Muscle of arm (tissue), 14 donors: ENCODE measurements at places on chromosomes 5 and 9.

DNA sequence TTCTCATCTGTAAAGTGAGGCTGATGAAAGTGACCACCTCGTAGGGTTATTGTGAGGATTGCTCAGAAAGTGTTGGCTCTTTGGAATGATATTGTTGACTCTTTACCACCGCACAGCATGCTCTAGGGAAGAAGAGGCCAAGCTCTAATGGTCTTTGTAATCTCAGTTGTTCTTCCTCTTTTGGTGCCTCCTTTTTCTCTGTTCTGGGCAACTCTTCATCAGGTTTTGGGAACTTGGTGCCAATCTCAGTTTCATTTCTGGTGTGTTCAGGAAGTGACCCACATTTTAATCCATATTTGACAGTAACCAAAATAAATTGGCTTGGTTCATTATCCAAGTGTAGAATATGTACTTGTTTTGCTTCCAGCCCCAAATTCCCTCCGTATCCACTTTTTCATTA lies 25.1 kb downstream of the ARHGAP26 start:
- no peak for DNase-seq

DNA sequence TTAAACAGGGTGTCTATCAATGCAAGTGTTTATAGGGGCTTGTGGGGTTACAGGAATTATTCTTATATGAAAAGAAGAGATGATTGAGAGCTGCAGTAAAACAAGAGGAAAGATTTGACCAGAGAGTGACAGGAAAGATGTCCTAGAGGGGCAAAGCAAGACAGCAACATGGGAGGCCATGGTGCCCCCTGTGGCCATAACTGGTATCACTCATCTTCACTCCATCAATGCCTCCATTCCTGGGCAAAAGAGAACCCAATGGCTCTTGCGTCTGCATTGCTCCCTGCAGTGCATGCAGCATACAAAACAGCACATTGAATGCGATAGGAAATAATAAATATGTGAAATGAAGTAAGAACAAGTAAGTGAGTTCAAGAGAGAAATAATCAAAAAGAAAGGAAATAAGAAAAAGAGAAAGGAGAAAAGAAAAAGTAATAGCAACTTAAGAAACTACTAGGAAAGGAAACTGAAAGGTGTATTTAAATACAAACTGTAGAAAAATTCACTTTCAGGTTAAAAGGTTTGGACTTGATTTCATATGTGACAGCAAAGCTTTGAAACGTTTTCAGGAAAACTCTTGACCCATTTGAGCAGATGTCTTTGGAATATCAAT lies 206.6 kb downstream of the SEMA5A start:
- DNase-seq: no peak

DNA sequence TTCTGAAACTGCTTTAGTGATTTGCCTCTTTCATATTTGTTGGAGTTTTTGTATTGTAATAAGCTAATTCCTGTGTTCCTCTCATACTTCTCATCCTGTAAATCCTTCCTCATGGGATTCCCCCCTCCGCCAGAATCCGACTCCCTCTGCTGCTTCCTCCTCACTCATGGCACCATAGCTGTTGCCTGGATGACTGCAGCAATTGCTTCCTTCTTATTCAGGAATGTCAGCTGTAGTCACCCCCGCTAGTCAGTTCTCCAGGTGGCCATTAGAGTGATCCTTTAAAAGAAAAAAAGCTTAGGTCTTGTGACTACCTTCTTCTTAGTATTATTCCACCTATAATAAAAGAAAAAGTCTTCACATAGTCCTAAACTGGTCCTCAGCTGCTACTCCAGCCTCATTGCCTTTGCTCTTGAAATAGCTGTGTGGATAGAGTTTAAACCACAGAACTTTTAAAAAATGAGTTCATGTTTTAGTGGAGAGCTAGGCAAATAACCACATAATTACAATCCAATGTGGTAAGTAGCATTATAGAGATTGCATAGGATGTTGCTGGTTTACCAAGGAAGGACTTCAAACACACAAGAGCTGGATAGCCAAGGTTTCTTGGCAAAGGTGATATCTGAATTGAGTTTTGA lies 227.3 kb downstream of the KDM4C start:
- DNase-seq: no peak

DNA sequence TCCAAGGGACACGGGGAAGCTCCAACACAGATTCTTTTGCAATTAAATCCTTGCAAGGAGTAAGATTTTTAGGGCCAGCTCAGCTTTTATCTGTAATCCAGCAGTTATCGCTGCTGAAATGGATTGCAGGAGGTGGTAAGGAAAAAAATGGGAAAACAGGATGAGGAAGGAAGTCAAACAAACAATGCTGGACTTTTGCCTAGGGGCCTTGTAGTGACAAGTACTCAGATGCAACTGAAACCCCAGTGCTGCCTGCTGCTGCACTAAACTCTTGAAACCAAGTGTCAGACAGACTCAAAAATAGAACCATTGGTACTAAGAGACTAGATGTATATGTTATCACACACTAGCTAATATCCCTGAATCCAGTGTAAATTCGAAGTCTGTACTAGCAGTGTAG lies 309.2 kb downstream of the CTNND2 start:
- DNase-seq: no peak

DNA sequence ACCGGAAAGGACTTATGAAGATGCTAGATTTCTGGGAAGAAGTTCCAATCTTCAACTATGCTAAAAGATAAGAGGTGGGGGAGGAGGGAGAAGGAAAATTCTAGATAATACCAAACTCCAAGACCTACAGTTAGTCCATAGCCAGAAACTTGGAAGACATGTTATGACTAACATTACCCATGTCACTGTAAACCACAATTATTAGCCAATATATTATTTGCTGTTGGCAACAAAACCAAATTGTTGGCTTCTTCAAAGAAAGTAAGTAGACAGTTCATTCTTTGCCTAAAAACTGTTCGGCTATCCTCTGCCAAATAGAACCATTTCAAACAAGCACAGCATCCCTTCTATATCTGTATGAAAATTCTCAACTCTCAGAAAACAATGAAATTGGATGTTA lies 25.1 kb downstream of the PRLR start:
- DNase-seq: no peak

GRCh38 chr9:114433720-114434255 lies 46.0 kb upstream of the AKNA start:
- no peak for DNase-seq

DNA sequence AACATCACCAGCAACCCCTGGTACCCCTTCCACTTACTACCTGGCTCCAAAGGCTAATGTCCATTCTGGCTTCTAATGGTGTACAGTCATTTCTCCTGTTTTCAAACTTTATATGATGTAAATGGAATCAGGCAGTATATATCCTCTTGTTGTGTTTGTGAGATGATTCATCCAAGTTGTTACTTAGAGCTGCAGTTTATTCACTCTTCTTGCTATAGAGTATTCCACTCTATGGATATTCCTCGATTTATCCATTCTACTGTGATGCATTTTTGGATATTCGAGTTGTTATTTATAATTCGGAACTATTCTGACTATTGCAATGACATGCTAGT lies 32.4 kb downstream of the IRF1 start:
- DNase-seq: no peak

DNA sequence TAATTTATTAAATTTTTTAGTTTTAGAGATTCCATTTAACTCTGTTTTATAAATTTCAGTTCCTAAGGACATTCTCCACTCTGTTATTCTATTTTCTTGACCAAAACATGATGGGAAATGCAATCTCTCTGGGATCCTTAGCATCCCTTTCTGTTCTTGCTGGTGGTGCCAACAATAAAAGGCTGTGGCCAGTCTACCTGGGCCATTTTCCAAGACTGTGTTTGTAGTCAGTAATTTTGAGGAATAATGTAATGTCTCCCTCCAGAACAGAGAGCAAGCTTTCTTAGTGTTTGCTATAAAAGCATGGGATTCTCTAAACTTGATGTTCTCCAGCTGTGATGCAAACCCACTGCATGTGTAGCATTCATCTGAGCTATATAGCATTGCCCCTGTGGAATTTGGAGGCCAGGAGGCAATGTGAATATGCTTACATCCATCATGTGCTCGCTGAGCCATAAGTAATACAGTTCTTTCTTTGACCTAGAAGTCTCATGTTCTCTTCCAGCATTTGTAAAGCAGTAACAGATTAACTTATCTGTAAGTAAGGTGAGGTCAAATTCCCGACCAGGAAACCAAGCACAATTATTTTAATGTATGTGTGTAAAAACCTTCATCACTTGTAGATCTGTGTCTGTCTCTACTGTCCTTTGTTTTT lies 211.5 kb upstream of the TAS2R1 start:
- DNase-seq: no peak

DNA sequence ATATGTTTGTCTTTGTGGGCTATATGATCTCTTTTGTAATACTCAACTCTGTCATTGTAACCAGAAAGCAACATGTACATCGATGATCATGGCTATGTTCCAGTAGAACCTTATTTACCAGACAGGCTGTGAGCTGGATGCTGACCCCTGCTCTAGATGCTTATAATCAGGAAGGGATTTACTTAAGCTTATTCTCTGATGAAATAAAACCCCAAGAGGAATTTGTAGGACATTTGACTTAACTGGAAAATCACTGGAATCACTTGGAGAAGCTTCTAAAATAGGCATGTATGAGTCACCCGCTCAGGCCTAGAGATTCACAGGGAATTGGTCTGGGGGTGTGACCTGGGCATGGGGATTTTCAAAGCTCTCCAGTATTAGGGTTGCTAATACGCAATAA lies 285.8 kb upstream of the ZNF608 start:
- DNase-seq: no peak

DNA sequence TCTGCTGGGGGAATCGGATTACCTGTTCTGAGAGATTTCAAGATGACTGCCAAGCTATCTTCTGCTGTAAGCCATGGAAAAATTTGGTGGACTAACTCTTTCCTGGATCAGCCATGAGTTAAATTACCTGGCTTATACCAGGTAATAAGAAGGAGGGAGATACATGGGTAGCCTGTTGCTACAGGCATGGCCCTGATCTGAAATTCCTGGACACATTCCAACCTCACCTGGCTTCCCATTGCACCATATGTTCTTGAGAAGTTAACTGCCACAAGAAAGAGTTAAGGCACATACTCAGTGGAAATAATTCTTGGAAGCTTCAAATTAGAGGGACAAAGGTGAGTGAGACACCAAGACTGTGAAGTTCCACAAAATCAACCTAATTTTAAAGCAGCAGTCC lies 371.3 kb downstream of the ACTL7B start:
- no peak for DNase-seq

DNA sequence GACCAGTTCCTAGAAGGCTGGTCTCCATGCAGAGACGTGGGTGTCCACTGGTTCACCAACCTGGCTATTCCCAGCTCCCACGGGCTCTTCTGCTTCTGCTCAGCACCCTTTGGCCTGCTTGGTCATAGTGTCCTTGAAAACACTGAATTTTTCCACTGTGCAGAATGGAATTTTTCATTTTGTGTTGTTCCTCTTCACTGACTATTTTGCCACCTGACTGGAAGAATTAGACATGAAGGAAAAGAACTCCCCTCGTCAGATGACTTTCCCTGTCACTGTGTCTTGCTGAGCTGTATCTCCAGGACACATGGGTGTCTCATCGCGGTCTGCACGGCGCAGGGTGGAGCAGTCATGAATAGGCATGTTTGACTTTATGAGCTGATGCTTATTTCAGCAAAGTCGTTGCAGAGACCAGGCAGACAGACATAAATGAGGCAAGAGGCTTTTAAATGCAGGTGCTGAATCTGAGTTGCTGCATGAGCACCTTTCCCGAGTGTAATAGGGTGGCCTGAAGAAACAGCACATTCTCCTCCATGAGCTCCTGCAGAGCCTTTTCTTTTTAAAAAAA lies 50.2 kb upstream of the SEMA4D start:
- DNase-seq: no peak

GRCh38 chr9:124839612-124840299 lies 13.5 kb upstream of the WDR38 start:
- no peak for DNase-seq

DNA sequence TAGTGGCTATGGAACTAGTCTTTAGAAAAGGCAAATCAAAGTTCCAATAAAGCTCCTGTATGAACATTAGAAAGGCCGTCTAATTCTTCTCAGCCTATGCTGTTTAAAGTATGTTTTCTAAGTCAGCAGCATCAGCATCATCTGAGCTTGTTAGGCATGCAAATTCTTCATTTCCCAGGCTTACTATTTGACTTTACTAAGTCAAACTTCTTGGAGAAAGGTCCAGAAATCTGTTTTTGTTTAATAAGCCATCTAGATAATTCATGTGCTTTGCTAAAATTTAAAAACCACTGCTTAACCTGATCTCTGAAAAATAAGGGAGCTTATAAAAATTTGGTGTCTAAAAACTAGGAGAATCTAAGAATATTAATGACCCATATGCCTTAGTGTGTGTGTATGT lies 200.2 kb upstream of the SGCD start:
- peak; percentile 15 for DNase-seq

GRCh38 chr9:35335164-35335563 lies 154.7 kb upstream of the RUSC2 start:
- DNase-seq: no peak

DNA sequence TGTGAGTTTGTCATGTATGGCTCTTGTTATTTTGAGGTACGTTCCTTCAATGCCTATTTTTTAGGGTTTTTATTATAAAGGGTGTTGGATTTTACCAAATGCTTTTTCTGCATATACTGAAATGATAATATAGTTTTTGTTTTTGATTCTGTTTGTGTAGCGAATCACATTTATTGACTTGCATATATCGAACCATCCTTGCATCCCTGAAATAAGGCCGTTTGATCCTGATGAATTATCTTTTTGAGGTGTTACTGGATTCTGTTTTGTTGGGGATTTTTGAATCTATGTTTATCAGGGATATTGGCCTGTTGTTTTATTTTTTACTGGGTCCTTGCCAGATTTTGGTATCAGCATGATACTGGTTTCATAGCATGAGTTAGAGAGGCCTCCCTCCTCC lies 25.9 kb downstream of the SELENOP start:
- DNase-seq: no peak

DNA sequence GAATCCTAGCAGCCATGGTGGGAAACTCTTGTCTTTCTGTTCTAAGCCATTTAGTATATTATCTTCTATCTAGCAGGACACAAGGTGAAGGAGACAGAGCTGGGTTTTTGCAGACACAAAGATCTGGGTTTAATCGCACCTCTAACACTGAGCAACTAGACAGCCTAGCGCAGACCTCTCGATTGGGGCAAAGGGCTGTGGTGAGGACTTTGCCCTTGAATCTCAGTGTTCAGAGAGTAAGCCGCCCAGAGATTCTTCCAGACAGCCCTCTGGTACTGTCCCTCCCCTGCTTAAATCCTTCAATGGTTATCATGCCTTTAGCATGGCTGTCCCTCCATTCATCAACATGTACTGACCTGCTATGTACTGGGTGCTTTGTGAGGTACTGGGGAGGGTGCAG lies 128.1 kb downstream of the CRB2 start:
- DNase-seq: no peak

GRCh38 chr9:115746496-115746895 lies 407.1 kb upstream of the PAPPA start:
- DNase-seq: no peak

GRCh38 chr9:91036826-91037510 lies 235.3 kb downstream of the SYK start:
- DNase-seq: peak; percentile 62

DNA sequence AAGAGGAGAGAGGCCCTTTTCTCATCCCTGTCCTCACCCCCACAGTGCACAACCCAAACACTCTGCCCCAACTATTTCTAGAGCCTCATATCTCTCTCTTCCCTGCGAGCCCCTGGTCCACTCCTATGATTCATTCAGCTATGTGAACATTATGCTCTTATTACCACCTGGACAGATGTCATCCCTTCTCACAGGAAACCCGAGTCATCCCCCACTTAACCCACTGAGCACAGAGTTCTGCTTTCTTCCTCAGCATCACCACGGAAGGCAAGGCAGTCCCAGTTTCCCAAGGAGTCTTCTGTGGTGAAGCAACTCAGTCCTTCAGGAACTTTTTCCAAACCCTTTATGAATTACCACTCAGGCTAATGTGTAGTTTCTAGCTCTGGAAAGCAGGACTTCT lies 1.3 kb downstream of the DNAI1 start:
- no peak for DNase-seq
